NCI-H345 (cell line): ENCODE measurements at places on chromosomes 1 and 21.
A peak's percentile ranks its signal among the peaks of the same experiment; 100 is the strongest.

- no peak for DNase-seq
Measured at GRCh38 chr1:26786437-26787380, 1.0 kb upstream of the PIGV start.

DNA sequence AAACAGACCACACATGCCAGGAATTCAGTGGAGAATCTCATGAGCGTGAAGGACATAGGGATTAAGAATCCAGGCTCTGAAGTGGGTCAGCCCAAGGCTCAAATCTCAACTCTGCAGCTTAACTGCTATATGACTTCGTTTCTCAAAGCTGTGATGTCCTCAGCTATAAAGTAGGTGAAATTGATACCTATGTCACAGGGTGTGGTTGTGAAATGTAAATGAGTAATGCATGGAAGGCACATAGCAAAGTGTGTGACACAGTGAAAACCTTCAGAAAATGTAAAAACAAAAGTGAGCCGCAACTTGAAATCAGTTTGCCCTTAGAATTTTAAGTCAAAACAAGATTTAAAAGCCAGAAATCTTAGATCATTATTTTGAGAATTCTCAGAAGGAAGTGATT lies 145.7 kb upstream of the PRMT6 start:
- no peak for DNase-seq

GRCh38 chr1:10624256-10625050 lies 149.7 kb downstream of the PEX14 start:
- DNase-seq, result no peak

DNA sequence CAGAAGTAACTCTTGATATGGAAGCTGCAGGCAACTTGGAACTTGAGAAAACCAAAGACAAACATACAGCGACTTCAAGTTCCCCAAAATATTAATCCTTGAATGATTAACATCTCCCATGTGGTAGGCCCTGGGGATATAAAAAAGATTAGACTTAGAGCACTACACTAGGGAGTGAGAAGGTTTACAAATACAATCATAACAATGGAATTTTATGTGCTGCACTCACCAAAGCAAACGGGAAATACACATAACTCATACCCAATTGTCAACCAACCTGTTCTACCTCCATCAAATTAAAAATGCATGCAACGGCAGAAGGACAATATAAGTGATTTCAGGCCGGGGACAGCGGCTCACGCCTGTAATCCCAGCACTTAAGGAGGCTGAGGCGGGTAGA lies 3.7 kb downstream of the SMYD3 start:
- DNase-seq, result no peak

- DNase-seq, result no peak
Measured at GRCh38 chr21:32653326-32653901, 41.2 kb upstream of the CFAP298 start.

GRCh38 chr1:244757091-244757939 lies 78.1 kb upstream of the COX20 start:
- no peak for DNase-seq

DNA sequence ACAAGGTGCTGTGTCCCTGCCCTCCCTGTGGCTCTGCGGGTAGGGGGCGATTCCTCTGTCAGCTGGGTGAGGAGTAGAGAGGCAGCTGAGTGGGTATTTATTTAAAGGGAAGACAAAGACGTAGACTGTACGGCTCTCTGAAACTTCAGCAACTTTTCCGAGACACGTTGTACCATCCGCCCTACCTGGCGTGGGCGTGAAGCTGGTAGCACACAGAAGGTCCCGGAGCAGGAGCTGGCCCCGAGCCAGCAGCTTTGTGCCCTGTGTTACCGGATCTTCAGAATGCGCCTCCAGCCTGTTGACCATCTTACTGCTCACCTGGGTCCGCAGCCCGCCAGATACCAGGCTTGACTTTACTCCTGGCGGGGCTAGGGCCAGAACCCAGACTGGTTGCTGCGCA lies 34.9 kb downstream of the PRKCZ start:
- DNase-seq, result no peak

DNA sequence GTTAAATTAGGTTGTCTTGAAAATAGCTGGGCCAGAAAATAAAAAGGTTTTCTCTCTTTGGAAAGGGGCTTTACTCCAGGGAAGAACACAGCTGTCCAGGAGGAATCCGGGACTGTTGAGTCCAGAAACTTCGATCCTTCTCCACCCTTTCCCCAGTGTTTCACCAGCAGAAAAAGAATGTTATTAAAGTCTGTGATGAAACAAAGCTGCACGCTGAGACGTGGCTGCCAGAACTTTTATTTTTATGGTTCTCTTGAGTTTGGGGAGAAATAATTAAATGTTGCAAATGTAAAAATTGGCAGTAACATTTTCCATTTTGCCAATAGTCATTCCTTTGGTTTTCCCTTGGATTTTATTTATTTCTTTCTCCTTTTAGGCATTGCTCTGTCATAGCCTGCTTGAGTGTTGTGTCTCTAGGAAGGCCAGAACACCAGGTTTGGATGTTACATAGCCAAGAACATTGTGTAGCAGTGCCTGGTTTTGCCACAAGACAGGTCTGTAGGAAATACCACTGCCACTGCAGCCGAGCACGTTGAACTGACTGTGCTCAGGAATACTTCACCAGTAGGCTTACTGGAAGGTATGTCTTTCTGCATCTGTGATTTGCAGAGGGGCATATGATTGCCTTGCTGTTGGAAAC lies 87.4 kb downstream of the ROR1 start:
- DNase-seq, result no peak

- DNase-seq, result no peak
Measured at GRCh38 chr1:97636941-97637340, 283.9 kb downstream of the DPYD start.

DNA sequence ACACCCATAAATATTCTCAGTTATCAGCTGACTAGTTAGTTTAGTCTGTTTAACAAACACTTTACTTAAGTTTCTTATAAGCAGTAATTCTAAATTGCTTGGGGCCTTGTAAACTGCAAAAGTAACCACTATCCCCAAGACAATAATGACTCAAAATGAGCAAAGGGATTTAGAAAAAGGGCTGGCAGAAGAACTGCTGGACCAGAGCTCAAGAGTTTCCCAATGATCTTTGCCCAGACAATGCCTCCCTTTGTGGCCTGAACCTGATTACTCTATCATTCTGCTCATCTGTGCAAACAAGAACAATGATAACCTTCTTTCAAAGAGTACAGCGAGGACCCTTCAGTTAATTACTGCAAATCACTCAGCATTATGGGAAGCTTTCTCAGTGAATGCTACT lies 123.5 kb downstream of the TIAM1 start:
- peak; percentile 76 for DNase-seq

DNA sequence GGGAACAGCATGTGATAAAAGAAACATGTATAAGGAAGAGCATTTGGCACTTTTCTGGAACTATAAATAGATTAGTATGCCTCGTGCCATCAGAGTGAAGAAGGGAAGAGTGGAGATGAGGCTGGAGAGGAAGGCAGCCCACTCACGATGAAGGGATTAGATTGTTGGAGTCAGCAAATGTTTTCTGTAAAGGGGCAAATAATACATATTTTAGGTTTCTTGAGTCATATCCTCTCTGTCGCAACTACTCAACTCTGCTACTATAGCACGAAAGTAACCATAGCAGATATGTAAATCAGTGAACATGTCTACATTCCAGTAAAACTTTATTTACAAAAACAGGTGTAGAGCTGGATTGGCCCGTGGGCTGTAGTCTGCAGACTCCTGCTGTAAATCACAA lies 147.8 kb downstream of the TENT5C start:
- DNase-seq, result no peak

DNA sequence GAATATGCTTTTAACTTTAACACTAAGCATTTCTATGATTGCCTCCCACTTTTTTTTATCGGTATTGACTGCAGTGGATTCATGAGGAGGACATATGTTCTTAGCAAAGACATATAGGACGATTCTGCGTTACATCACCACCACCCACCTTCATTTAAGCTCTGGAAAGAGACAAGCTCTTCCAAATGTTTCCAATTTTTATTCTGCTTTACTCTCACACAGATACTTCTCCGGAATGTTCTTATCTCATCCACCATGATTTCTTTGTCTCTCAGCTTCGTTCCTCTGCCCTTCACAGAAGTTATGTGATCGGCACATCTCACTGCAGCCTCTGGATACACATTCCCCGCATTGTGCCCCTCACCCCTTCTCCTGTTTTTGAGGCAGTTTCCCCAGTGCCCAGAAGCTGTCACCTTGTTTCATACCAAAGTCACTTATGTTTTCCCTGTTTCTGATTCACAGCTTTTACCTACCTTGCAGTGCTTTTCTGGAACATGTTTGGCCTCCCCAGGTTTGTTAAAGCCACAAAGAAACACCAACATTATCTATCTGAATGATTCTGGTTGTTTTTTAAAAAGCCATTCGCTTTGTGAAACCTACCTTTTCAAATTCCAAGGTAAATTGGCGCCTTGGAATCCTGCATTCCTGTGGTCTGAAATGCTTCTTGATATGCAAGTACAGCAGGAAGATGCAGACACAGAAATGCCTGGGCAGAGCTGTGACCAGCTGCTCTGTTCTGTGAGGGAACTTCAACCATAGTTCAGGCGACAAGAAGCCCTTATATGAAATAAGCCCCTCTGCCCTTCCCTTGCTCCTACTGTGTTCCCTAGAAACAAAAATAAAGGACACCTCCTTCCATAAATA lies 1020.2 kb downstream of the TTLL7 start:
- no peak for DNase-seq

DNA sequence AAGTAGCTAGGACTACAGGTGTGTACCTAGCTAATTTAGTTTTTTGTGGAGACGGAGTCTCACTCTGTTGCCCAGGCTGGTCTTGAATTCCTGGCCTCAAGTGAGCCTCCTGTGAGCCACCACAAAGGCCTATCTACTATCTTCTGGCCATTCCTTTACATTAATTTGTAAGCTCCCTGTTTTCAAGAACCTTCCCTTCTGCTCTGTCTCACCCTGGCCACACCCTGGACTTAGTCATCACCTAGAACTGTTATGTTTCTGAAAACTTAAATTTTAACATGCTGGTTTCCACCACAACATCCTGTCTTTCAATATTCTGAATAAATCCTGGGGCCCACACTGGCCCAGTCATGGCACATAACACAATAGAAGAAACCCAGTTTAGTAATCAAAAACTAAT lies 4.9 kb upstream of the B4GALT3 start:
- no peak for DNase-seq

GRCh38 chr1:230827081-230827681 lies 41.1 kb downstream of the C1orf198 start:
- DNase-seq, result peak; percentile 5

GRCh38 chr1:182139496-182139895 lies 78.0 kb upstream of the ZNF648 start:
- DNase-seq, result no peak

DNA sequence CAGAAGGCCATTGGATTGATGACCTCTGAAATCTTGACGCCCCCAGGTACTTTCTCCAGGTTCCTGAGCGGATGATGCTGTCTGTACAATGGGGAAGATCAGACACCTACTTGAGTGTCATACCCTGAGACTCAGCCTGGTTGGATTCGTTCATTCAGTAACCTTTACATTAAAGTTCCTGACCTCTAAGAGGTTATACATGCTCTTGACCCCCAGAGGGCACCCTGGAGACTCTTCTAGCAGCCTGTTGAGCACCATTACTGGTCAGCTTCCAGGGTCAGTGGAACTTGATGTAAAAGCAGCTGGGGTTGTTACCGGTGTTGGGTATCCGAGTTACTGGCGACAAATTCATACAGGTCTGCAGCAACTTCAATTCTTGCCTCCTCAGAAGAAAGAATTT lies 114.3 kb upstream of the ZNF678 start:
- no peak for DNase-seq

DNA sequence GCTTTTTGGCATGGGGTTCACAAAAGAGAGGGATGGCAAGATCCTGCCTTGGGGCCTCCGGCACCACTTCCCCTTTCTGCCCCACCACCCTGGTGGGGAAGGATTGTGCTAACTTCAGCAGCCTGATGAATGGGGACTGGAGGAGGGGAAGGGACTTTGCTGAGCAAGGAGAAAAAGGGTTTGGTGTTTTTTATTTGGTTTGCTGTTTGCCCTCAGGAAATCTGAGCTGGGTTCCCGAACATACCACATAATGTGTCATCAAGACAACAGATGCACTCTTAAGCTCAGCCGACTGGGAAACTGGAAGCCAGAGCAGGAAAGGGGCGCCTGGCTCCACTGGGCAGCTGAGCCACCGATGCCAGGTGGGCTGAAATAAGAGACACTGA lies 19.8 kb downstream of the OLFML2B start:
- DNase-seq, result no peak

DNA sequence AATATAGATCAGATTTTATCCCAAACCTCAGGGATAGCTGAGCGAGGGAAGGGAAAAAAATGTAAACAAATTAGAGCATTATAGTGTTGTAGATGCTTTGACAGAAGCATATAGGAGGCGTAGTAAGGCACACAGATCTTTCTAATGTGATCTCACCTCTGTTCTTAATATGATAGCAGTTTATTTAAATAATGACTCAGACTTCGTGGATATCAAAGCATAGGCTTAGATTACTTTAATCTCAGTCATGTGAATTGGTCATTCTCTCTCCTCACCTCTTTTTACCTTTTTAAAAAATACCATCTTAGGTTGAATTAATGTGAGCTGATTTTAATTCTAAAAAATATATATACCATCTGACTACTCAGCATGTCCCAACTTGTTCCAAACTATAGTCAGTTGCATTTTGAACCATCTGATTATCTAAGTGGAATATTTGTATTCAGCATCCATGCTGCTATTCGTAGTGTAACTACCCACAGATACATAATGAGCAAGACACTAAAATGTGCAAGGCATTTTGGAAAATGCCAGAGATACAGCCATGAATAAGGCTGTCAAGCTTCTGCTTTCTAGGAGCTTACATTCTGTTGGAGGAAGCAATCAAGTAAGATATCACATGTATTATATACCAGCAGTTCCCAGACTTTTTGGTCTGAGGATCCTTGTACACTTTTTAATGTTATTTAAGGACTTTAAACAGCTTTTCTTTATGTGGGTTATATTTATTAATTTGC lies 76.7 kb downstream of the OSBPL9 start:
- DNase-seq, result no peak

DNA sequence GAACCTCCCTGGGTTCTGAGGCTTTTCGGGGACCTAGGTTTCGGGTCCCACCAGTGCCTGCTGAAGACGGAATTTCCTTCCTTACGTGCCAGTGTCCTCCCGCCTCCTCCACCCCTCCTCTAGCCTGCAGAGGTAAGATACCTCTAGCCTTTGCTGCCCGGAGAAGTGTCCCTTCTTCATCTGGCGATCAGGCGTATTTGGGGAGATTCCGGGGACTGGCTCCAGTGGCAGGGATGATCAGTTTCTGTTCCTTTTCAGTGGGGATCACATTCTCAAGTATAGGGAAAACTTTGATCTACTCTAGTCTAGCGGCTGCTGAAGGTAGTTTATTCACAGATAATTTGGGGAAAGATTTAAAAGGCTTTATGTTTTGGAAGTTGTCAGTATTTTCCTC lies 674 bp downstream of the CEP350 start:
- DNase-seq, result no peak

- no peak for DNase-seq
Measured at GRCh38 chr1:170415710-170416372, 116.1 kb upstream of the GORAB start.

DNA sequence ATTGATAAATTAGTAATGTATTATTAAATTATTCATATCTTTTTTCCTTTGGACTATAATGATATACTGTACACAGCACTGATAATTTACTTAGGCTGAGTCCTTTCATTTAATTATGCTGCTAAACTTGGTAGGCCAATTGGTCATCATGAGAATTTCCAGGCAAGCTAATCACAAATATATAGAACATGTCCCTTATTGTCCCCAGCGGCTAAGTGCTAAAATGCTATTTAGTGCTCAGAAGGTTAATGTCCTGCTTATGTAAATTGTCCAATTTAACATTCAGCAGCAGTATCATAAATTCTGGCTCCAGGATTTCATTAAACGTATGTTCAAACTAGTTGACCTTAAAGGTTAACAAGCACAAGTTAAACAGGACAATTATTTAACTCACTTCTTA lies 30.0 kb upstream of the RRP15 start:
- DNase-seq, result no peak
